ENCODE measurements at places on chromosomes 4 and X.

GRCh38 chrX:149650162-149650561 lies 18.6 kb upstream of the TMEM185A start:
- no peak for DNase-seq

DNA sequence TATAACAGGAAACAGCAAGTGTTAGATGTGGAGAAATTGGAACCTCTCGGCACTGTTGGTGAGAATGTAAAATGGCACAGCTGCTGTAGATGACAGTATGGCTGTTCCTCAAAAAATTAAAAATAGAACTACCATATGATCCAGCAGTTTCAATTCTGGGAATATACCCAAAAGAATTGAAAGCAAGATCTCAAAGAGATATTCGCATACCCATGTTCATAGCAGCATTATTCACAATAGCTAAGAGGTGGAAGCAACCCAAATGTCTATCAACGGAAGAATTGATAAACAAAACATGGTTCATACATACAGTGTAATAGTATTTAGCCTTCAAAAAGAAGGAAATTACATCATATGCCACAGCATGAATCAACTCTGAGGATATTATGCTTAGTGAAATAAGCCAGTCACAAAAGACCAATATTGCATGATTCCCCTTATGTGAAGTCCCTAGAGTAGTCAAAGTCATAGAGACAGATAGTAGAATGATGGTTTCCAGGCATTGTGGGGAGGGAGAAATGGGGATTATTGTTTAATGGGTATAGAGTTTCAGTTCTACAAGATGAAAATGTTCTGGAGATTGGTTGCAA lies 467.7 kb downstream of the IDS start:
- no peak for DNase-seq

DNA sequence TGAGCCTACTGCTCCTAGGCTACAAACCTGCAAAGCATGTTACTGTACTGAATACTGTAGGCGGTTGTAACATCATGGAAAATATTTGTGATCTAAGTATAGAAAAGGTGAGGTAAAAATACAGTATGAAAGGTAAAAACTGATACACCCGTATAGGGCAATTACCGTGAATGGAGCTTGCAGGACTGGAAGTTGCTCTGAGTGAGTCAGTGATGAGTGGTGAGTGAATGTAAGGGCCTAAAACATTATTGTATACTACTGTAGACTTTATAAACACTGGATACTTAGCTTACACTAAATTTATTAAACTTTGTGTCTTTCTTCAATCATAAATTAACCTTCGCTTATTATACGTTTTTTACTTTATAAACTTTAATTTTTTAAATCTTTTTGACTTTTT lies 3.7 kb downstream of the KIF4A start:
- no peak for DNase-seq

GRCh38 chrX:153966283-153966688 lies 5.3 kb downstream of the HCFC1 start:
- no peak for DNase-seq

DNA sequence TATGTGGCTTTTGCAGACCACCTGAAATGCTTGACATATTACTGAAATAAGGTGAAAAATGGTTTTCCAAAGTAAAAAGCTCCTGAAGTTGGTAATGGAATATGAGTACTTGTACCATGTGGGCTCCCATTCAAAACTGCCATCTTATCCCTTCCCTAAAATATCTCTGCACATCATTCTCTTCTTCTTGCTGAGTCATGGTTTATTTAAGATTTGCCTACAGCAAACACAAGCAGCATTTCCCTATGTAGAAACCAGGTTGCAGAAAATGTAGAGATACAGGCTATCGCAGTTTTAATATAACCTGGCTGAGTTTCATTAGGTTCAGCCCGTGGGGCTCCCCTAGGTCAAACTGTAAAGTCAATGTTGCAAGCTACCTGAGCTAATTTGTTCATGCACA lies 270.1 kb downstream of the NLGN4X start:
- no peak for DNase-seq
